CD4-positive, alpha-beta T cell treated with Interleukin-17A for 4 hours (primary cell): ENCODE measurements at places on chromosomes 11 and 22.

GRCh38 chr11:72844356-72844755 lies 30.1 kb downstream of the ATG16L2 start:
- DNase-seq, result no peak

DNA sequence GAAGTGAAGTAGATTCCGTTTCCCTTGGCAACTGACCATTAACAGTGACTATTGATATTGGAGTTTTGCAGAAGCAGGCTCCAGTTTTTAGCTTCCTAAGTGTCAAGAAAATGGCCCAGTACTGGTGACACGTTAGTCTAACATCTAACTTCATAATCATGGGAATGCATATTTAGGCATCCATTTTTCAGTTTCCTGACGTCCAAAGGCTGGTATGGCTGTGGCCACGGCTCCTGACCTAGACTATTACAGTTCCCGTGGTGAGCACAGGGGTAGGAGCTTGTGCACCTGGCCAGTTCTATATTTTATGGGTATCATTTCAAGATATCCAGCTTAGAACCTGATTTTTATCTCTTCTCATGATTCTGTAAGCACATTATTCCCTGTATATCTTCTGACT lies 323.8 kb downstream of the GUCY1A2 start:
- DNase-seq, result no peak

- no peak for DNase-seq
Measured at GRCh38 chr11:31801298-31801702, 9.8 kb downstream of the PAX6 start.

- no peak for DNase-seq
Measured at GRCh38 chr22:44342347-44342956, 29.7 kb upstream of the SHISAL1 start.

DNA sequence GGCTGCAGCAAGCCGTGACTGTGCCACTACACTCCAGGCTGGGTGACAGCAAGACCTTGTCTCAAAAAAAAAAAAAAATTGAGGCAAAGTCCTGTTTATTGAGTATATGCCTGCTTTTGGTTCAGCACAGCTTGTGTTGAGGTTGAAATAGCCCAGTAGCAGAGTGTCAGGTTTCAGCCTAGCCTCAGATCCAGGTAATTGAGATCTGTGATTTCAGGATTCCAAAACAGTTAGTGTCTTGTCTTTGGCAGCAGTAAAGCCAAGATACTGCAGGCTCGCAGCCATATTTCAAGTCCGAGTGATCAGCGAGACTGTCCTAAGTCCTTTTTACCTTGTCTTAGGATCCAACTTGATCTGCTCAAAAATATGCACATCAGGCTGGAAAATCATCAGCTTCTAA lies 27.0 kb downstream of the CUL5 start:
- DNase-seq, result no peak

DNA sequence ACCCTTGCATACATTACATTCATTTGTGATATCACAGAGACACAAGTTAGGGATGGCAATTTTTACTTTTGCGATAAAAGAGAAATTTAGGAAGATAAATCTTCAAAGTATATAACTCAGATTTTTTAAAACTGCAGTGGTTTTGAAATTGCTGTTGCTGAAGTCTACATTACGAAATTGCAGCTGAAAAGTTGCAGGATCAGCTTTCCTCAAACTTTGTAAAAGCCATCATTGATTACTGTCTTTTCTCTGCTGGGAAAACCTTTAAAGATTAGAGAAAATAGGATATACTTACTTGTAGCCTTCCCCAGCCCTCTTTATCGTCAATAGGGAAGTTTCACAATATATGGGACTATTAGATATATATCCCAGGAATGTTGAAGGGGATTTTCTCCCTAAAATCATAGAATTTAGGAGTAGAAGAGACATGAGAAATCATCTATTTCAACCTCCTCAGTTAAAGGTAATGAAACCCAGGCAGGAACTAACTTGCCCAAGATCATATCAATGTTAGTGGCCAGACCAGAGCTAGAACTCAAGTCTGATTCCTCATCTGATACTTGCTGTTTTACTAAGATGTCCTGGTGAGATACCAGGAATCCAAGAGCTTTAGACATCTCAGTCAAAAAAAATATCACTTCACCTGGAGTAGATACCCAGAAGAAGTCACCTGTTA lies 10.4 kb upstream of the AGBL2 start:
- DNase-seq, result no peak
